ENCODE measurements at places on chromosomes 1 and 21.

DNA sequence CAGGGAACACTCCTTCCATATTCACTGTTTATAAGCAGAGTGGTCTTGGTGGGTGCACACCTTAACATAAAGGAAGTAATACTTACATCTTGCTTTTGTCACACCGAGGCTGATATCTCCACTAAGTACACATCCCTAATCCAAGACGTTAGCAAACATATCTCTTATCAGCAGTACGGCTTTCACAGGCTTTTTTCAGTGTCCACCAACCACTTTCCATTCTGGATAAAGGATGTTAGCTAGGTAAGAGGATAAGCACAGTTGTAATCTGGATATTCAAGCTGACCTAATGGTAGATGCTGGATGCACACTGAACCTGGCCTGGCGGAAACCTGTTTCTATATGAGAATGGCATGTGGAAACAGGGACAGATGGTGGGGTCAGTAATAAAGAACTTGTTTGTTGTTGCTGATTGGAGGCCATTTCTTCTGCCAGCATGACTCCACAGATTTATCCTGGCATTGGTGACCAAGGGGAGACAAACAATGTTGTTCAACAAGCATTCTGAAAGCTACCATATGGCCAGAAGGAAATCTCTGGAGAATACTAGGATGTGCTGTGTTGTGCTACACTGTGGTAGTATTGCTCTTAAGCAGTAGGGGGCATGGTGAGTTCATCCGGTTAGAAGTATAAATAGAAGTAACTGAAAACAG lies 416.4 kb downstream of the PTBP2 start:
- DNase-seq: peak; percentile 44

DNA sequence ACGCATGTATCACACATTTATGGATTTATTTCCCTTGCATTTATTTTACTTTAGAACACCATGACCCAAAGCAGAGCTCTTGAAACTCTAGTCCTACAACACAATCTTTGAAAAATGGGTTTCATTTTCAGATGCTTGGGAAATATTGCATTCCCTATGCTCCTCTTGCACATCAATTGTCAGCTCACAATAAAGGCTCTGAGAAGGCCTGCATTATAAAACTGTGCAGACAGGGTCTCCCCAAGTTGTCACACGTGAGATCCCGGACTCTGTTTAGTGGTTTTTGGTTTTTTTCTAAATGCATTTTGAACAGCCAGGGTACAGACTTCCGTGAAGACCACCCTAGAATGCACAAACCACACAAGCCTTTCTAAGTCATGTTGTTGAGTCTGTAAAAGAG lies 9.9 kb upstream of the B3GALT5 start:
- no peak for DNase-seq

GRCh38 chr1:151562661-151563060 lies 22.6 kb downstream of the TUFT1 start:
- DNase-seq: no peak

DNA sequence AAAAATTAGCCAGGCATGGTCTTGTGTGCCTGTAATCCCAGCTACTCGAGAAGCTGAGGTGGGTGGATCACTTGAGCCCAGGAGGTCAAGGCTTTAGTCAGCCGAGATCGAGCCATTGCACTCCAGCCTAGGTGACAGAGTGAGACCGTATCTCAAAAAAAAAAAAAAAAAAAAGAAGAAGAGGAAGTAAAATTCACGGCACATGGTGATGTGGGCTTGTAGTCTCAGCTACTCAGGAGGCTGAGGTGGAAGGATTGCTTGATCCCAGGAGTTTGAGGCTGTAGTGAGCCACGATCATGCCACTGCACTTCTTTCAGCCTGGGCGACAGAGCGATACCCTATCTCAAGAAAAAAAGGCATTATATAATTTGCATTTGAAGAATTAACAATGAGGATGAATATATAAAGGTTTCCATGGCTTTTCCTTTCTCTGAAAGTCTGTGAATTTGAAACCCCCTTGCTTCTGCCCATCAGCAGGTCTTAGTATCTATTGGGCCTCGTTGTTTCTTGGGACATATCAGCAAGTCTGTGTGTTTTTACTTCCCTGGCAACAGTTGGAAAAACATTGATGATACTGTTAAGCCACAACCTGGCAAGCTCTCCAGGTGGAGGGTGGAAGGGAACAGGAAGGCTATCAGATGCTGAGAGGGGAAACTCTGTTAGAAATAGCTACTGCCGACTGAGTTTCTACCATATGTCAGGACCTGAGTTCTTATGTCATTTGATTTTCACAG lies 4.6 kb upstream of the PLA2G2D start:
- no peak for DNase-seq

- DNase-seq: no peak
Measured at GRCh38 chr1:240691909-240692705, 80.2 kb upstream of the GREM2 start.

DNA sequence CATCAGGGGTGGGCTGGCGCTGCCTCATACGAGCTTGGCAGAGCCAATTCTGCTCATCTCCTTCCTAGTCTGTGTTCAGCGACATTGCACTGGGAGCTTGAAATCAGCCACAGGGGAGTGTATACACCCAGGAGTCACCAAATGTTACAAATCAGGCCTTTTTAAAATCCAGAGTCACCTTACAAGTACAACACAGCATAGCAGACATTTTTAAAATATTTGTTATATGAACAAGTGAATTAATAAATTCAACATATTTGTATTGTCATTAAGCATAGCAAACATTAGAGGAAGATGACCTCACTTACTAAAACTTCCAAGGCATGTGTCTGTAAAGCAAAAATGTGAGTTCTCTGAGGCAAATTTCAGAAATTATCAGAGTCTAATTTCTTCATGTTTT lies 210.0 kb downstream of the HLX start:
- DNase-seq: no peak

DNA sequence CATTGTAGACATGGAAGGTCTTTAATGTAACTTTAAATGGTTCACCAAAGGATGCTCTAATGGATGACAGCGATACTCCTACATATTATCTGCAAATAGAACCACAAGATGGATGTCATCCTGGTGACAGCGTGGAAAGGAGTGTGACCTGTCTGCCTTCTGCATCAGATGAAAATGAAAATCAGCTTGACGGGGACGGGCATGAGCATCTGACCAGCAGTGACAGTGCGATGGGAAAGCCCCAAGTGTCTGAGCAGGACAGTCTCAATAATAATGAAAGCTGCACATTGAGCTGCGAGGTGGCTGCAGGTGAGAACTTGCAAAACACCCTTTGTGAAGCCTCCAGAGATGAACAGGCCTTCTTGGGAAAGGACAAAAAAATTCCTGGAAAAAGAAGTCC lies 25.2 kb downstream of the CNST start:
- no peak for DNase-seq

DNA sequence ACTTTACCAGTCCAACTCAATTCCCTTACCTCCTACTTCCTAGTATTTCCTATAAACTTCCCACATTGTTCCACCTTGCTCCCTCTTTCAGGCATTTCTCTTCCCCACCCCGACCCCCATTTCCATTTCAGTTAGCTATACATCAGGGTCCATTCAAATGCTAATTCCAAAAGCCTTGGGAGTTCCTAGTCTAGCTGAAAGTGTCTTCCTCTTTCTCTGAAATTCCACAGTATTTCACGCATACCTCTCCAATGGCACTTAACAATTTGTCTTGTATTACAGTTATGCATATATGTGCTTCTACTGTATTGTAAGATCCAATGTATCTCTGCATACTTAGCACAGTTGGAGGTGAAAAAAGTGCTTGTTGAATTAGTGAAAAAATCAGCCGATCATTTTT lies 94.9 kb downstream of the ZNF644 start:
- no peak for DNase-seq

DNA sequence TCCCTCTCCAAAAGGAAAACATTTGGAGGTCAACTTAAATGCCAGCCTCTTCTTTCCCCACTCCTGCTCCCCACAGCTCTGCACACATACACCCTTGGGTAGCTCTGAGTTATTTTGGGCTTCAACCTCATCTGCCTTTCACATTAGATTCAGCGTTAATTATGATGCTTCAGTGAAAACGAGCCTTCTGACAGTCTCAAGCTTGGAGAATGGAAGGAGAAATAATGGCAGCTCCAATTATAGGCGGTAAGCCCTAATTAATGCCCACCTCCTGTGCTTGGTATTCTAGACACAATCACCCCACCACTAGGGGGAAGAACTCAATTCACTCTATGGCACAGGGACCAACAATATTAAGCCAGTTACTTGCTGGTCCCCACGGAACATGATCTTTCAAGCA lies 397.9 kb downstream of the BRINP2 start:
- no peak for DNase-seq

DNA sequence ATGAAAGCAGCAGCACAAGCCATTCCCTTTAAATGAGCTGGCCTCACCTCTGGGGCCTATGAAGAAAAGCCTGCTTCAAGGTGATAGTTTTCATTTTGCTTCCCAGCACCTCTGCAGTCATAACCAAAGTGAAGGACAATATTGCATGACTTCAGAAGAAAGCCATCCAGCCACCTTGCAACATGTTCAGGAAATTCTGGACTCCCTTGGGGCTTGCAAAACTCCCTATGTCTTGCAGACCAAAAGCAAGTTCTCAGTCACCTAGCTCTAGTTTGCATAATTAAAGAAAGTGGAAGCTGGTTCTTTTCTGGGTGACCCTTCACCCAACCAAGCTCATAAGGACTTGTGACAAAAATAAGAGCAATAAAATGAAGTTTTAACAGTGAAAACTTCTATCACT lies 87.6 kb downstream of the GFI1 start:
- DNase-seq: no peak

- DNase-seq: no peak
Measured at GRCh38 chr1:59173721-59174120, 123.2 kb upstream of the FGGY start.

DNA sequence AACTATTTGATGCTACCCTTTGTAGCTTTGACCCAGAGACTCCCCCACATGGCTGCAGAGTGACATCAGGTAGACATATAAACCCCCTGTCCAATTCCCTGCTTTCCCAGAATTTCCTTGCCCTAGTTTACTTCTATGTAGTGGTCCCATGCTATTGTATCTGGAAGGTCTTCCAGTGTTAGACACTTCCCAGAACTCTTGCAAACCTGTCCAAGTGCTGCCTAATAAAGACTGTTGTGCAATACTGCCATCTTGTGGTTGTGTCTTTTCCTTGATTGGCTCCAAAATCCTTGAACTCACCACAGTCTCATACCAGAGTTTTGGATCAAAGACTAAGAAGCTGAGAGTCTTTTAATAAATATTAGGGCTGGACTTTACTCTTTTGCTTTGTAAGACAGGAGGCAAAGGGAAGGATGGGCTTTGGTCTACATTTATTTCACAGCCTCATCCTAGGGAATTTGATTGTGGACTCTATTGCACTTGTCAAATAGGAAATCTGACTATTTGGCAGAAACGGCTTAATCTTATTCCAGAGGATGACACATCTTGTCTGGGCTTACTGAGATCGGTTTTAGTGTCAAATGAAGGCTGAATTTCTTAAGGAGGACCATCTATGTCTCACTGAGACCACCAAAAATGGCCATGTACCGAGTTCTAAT lies 169.9 kb downstream of the LRRC7 start:
- DNase-seq: no peak

GRCh38 chr1:172578586-172578985 lies 45.6 kb downstream of the SUCO start:
- no peak for DNase-seq

- DNase-seq: no peak
Measured at GRCh38 chr1:54699936-54700525, 15.6 kb upstream of the TTC4 start.

- DNase-seq: no peak
Measured at GRCh38 chr1:244047621-244048255, 3.3 kb upstream of the ZBTB18 start.

DNA sequence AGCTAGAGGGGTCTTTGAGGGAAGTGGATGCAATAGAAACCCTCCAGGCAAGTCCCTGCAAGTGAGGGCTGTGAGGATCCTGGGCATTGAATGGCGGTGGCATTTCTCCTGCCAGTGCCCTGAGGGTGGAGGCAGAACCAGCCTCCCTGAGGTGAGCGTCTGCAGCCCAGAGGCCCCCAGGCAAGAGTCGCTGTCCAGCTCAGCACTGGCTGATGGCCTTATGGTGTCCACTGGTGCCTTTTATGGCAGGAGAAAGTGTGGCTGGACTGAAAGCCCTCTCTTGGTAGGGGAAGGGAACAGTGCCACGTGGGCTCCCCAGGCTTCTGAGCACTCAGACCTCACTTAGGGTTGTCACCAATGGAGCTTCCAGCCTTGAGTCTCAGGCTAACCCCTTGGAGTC lies 77.3 kb downstream of the SH3BGR start:
- no peak for DNase-seq

DNA sequence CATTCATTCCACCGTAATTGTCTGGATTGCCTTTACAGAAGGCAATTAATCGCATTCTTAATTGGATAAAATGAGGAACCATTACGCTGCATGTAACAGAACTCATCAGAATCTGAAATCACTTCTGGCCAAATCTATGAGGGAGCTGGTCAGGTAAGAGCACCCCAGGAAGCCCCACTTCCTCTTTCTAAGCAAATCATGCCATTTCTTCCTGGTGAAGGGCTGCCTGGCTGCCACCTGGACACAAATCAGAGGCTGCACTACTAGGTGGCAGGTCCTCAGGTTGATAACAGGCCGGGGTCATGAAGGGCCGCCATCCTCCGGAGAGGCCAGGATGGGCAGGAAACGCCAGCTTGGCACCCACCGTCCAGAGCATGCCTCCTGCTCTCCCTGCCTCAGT lies 73.7 kb downstream of the CAPZB start:
- no peak for DNase-seq

DNA sequence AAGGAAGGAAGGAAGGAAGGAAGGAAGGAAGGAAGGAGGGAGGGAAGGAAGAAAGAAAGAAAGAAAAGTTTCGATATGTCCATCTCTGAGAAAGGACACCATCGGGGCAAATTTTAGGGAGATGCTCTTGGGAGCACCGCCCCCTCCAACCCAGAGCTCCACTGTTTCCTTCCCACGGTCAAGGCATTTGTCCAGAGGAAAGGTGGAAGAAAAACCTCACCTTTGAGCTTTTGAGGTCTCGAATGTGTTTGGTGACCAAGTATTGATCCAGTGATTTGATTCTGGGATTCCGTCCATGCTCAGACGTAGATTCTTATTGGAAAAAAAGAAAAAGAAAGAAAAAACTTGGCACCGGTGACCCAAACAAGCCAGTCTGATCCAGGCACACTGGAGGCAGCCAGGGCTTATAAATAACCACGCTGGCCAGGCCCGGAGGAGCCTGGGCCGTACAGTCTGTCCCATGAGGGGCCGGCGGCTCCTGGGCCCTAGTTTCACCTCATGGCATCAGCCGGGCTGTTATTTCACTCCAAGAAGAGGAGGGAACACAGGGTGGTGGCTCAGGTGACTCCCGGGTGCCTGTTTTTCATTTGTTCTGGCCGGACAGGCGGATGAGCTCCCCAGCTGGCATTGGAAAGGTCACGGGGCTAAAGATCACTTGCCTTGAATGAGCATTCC lies 36.1 kb upstream of the SLC25A33 start:
- DNase-seq: no peak

- no peak for DNase-seq
Measured at GRCh38 chr1:113252166-113252565, 138.1 kb upstream of the MAGI3 start.

- no peak for DNase-seq
Measured at GRCh38 chr1:183834568-183834967, 29.6 kb downstream of the RGL1 start.

DNA sequence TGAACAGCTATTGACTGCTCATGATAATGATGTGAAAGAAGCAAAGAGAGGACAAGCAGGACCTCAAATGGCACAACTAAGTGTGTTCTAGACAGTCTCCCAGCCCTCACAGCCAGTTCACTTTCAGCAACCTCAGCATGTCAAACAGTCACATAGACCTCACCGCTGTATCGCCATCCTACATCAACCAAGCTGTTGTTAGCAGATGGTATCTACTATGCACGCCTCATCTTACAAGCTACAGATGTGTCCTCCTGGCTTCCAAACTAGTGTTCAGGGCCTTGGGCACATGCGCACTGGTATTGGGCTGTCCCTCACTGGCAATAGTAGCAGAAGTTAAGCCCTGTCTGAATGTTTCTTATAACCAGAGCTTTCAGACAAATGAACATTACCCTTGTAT lies 28.4 kb downstream of the EVI5 start:
- DNase-seq: no peak
